ENCODE measurements at places on chromosomes 6 and 20. TPM values are rescaled to one million over a fixed set of nuclear protein-coding genes. Genes with fewer than 3 reads are reported as not detected.
A peak's percentile ranks its signal among the peaks of the same experiment; 100 is the strongest.

The STK38 gene
- polyA plus RNA-seq: 27.1 TPM

The ADGRB3 gene
- not detected for polyA plus RNA-seq

The DEFB132 gene
- not detected for polyA plus RNA-seq

The CNR1 gene
- not detected for polyA plus RNA-seq

The XKR7 gene
- polyA plus RNA-seq: not detected

The MARCKS gene
- polyA plus RNA-seq: 127 TPM

DNA sequence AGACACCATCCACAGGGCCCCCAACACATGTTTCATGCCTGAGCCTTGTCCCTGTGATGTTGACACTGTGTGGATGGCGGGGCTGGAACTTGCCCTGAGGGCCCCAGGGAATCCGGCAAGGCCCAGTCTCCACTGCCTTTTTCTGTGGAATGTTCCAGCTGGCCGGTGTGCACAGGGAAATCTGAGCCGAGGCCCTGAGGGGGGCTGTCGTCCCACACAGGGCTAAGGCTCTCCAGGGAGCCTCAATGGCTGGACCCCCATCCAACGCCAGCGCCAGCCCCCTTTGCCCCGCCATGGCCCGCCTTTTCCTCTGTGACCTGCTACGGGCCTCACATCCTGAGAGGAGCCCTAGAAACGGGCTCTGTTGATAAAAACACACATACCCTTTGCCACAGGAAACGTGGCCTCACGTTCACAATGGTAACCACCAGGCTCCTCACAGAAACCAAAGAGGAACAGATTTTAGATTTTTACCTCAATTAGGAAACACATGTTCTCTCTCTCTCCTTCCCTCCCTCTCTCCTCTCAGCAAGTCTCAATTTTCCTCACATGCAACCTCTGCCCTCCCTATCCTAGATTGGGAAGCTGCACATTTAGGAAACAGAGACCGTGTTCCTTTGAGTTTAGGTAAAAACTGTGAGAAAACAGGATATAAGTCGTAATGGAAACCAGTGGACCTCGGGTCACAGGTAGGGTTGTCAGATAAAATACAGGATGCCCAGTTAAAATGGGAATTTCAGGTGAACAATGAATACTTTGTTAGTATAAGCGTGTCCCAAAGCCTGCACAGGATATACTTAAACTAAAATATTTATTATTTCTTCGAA lies 13.7 kb upstream of the ZNF831 start:
- DNase-seq: no peak

DNA sequence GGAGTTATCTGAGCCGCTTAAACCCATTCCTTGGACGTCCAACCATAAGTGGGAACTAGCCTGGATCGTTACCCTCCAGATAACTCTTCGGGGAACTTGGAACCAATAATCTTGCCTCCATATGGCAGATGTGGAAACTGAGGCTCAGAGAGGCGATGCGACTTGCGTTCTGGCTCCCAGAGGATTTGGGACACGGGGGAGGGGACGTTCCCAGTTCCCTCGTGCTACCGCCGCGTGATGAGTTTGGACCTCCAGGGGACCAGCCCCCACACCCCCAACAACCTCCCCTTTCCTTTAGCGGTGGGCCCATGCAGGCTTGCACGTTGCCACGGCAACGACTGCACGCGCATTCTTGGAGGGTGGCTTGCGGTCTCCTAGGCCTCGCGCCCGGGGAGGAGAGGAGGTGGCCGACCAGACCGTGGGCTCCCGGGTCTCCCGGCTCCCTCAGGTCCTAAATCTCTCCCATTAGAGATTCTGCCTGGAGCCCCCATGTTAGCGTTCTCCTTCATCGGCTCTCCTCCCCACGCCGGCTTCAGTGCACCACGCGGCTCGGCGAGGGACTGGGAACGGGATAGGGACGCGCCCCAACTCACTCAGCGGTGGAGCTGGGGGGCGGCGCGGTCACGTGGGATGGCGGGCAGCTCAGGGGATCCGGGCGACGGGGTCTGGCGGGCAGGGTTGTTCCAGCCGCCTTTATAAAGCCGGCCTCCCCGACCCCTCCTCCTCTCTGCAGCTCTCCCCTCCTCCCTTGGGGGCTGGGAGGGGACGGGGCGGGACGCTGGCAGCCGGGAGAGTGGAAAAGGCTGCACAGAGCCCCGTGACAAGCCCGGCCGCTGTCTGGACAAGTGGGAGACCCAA lies at the start of gene PLTP:
PLTP (minus strand) TSS at position 670 of the 858 bp plus-strand sequence. CDS start 703 bp downstream, outside the sequence.
- DNase-seq: no peak

- no peak for DNase-seq
These were observed 295.8 kb downstream of the NRN1 start for GRCh38 chr6:5710936-5711335.

DNA sequence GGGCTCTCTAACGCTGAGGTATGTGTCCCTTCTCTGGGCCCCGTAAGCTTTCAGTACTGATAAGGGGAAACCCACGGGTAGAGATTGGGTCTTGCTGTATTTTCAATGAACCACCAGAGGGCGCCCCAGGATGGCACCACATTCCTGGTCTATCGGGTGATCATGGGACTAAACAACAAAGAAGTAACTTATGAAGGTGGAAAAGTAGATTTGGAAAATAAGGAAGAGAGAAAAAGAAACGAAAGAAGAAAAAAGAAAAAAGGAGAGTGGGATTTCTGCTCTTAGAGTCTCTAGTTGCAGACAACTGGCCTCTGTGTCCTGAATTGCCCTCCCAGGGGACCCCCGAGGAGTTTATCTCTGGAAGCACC lies 93.8 kb downstream of the GMPR start:
- no peak for DNase-seq

DNA sequence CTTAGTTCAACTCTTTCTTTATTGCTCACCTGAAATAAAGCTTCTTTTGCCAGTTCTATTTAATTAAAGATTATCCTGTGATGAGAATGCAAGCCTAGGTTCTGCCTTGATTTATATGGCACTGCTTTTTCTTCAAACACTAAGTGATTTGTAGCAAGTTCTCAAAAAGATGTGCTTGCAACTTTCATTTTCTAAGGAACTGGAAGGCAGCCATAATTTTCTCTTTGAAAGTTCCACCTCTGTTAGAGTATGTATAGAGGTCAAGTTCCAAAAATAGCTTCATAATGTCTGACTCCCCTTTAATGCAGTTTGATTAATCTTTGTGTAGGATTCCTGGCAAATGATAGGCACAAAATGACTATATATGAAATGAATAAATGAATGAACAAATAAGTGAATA lies 528.3 kb upstream of the FLRT3 start:
- no peak for DNase-seq

- no peak for DNase-seq
These were observed 32.5 kb downstream of the MUC22 start for GRCh38 chr6:31042806-31043205.

DNA sequence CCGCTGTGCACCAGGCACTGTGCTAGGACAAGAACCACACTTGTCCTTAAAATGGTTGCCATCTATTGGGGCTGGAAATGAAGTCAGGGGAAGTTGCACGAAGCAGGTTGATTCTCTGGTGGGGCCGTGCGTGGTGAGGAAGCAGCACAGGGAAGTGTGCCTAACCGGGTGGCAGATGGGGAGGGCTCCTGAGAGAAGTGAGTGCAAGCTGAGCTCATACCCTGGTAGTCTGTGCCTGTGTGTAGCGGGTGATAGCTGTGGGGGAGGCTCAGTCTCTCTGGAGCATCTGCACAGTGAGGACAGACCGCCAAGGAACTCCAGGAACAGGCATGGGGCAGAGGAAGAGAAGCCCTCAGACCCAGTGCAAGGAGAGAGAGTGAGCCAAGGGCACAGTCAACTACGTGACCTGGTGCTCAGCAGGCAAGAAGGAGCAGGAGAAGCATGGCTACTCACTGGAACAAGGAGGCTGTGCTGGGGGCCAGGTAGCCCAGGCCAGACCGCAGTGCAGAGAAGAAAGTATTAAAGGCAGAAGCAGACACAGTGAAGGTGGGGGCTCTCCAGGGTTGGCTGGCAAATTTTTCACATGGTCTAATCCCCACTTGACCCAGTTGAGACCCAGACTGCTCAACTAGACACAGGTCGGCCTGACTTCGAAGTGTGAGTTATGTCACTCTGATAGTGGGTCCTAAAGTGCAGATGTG lies 155.0 kb downstream of the CDH26 start:
- DNase-seq: no peak

DNA sequence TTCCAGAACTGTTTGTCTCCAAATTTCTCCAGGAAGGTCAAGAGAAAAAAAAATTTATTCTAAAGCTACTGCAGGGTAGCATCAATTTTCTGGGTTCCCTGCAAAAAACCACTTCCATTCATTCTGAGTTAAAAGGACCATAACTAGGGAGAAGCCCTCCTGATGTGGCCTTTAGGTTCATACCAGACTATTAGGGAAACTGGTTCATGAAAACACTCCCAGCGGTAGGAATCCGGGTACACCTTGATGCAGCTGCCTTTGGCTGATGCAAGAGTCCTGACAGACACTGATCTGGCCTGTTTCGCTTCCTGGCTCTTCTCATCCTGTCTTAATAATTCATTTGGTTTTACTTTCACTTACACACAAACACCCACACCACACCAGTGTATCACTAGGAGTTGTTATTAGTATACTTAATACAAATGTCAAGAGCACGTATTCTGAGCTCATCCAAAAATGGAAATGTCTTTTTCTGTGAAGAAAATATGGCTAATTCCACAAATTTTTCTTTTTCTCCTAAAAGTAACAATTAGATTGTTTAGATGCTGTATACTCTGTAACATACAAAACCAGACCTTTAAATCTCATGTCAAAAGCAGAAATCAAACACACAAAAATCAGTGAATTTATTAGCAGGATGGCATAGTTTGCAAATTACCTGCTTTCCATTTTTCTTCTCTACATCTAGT lies 38.4 kb upstream of the ARHGAP18 start:
- DNase-seq: no peak

DNA sequence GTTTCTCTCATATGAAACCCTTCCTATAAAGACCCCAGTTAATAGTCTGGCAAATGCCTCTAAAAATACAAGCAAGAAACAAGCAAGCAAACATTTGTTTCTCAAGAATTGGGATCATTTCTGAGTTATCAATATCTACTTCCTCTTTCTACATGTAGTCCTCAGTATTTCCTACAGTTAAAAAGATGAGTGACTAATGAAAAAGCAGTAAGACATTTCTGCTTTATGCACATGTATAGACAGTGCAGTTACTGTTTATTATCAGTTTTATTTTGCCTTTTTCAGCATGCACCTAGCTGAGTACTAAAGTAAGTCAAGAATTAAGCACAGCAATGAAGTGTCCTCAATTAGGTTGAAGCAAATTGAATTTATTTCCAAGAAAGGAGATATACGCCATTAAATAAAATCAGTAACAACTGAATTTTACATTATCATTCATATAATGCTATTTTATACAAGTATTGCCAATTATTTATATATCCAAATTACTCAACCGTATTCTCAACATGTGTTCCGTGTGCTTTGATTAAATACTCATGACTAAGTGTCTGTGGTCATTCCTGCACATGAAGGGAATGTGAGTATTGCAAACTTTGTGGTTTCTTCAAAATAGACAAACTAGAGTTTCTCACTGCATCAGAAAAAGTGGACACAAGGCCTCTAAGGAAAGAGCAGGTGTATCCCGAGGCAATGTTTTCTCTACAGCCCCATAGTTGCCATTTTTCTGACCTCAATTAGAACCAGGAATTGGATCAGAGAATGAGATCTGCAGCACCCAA lies 159.3 kb upstream of the MARCKS start:
- peak; percentile 90 for DNase-seq

- no peak for DNase-seq
These were observed 172.2 kb upstream of the THBS2 start for GRCh38 chr6:169425628-169426370.

DNA sequence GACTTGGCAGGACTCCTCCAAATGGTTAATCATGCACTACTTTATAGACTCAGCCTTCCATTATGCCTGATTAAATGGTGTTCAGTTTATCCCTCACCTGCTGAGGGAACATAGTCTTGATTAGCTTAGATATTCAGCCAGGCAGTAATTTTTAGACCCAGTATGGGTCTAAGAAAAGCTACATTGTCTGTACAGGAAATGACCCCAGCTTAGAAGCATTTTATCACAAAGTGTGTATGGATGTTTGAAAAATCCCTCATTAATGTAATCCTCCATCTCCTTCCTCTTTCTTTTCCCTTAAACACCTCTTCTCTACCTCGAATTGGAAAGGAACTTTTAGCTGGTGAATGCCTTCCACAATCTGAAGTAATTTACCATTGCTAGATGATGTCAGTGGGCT lies 252.2 kb upstream of the BMP2 start:
- no peak for DNase-seq

- no peak for DNase-seq
These were observed 109.4 kb upstream of the NEDD9 start for GRCh38 chr6:11341867-11342266.

DNA sequence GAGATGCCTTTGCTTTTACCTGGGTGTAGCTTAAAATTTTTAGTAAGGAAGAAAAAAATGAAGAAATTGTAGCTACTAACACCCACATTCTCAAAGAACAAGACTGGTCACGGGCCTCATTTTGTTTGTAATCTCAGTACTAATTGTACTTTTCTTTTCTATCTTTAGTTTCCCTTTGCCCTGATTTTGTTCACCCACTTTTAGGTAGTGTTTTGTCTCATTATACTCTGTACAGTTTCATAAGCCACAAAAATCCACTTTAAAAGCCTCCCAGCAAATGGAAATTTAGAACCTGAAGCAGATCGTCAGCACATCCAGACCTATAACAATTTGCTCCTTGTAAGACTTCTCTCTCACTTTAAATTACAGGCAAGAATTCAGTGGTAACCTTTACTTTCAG lies 43.3 kb downstream of the TP53INP2 start:
- DNase-seq: no peak

DNA sequence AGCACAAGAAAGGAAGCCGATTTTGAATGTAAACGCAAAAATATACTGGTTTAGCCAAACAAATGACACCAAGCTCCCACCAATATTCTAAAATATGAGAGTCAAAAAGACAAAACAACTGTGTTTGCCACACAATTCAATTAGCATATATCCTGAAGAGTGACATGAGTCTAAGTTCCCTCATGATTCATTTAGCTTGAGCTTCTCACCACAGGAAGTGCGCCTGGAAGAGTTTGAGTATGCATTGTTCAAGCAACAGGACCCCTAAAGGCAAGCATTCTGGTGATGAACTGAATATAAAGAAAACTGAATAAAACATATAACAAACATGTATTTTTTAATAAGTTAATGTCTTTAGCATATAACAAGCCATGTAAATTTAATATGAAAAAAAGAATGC lies 115.2 kb upstream of the RUNX2 start:
- DNase-seq: no peak

DNA sequence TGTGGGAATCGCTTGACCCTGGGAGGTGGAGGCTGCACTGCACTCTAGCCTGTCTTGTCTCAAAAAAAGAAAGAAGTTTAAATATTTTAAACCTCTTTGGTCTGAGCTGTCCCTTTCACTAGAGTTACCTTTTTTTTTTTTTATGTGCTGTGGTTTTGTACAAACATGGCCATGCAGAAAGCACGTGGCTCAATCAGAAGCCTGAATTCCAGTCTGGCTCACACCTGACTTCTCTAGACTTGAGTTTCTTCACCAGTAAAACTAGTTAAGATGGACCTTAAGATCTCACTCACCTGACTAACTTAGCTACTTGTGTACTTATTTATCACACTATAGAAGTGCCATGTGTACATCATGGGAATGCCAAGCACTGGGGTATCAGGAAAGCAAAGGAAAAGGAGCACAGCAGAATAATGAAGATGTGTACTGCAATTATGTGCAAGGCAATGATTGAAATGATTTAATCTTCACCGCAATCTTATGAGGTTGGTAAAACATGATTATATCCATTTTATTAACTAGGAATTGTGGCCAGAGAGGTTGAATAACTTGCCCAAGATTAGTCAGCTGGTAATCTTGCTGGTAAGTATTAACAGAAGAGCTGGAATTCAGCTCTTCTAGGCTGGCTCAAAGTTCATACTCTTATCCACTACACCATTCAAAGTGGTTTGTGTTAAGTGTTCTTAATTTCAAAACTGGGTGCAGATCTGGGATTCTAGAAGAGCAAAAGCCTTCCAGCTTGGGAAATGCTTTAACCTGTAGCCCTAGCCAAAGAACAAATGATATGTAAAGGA lies 10.7 kb downstream of the HMGN3 start:
- DNase-seq: no peak

All from AG04450 (cell line).